ENCODE measurements at places on chromosomes 16 and 17.

GRCh38 chr17:57521606-57522005, 223.5 kb downstream of the CCDC182 start:
- DNase-seq, result no peak

GRCh38 chr17:927611-928461, 51.7 kb downstream of the NXN start:
- no peak for DNase-seq

DNA sequence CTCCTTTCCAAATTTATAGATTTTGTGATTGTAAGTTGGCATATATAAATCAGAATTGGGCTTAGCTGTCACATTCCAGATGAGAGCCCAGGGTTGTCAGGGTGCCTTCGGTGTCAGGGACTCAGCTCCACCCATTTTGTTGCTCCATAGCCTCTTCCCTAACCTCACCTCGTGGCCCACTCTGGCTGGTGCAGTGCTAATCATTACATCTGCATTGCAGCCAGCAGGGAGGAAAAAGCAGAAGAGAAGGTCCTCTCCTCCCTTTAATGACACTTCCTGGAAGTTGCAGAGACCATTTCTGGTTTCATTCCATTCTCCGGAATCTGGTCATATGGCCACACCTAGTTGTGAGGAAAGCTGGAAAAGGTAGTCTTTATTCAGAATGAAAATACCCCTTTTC, 113.3 kb downstream of the CCT6B start:
- no peak for DNase-seq

DNA sequence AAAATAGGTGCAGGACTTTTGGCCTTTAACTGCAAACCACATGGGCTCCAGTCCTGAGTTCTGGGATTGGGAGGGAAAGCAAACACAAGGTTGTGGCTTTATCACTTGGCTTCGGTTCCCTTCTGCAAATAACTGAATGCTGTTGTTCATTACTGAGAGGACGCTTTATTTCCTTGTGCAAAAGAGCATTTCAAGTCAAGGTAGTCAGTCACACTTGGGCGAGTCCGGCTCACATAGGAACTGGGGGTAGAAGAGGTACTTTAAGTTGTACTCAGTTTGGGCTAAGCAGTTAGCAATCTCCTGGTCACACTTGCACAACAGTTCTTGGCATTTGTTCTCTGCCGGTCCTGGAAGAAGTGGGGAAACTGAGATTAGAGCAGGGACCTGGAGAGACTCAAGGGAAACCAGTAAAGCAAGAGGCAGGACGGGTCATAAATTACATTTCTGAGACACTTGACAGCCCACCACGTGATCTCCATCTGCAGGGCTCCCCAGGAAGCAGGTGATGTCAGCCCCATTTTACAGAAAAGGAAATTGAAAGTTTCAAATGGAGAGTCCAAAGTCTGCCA, 21.6 kb downstream of the PLA2G10 start:
- DNase-seq, result no peak
